ENCODE measurements at places on chromosomes 7 and 10.

- DNase-seq, result no peak
Observed at GRCh38 chr7:158281441-158281840, 306.2 kb downstream of the PTPRN2 start.

DNA sequence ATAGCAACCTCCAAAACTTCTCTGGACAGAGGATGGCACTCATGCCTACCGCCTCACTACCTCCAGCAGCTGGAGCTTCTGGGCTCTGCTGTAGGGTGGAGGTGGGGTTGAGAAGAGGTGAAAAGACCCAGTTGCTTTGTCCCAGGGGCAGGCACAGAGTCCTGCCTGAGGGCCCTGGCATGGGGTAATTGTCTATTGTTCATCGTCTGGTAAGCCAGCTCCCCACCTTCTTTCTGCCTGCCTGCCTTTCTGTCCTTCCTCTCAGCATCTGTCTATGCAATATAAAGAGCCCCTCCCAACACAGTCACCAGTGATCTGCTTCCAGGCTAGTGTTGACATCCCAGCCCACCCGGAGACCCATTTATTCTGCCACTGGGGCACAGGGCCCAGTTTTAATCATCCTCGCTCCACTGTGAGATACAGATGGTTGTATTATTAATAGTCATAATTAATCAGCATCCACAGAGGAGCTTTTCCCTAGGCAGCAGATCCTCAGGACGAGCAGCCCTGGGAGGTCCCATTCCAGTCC is 39.0 kb downstream of the ZMIZ1 start:
- no peak for DNase-seq

DNA sequence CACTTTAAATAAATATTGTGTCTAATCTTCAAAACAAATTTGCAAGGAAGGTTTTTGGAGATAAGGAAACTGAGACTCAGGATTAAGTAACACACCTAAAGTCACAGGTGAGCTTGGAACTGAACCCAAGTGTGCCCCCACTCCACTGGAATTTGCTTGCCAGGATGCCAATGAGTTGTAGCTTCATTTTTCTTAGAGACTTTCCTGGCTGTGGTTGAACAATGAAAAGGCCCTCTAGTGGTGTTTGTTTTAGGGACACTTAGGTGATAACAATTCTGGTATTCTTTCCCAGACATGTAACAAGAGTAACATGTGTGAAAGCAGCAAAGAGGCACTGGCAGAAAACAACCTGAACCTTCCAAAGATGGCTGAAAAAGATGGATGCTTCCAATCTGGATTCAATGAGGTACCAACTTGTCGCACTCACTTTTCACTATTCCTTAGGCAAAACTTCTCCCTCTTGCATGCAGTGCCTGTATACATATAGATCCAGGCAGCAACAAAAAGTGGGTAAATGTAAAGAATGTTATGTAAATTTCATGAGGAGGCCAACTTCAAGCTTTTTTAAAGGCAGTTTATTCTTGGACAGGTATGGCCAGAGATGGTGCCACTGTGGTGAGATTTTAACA is 1.5 kb downstream of the IL6 start:
- peak; percentile 53 for DNase-seq

DNA sequence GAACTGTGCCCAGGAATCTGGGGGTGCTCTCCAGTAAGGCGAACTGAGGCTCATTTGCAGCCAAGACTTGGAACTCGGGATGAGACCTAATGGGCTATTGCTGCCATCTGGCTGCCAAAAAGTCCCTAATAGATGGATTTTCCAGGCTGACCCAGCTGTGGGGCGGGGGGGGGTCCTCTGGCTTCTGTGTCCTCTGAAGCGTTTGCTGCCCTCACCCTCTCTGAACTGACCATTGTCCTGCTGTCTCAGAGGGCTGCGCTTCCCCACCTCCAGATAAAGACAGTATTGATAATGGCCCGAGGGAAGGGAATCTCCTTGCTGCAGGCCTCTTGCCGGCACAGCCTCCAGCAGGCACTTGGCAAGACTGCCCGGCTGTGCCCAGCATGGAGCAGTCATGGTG is 46.6 kb downstream of the CLEC2L start:
- DNase-seq, result no peak

DNA sequence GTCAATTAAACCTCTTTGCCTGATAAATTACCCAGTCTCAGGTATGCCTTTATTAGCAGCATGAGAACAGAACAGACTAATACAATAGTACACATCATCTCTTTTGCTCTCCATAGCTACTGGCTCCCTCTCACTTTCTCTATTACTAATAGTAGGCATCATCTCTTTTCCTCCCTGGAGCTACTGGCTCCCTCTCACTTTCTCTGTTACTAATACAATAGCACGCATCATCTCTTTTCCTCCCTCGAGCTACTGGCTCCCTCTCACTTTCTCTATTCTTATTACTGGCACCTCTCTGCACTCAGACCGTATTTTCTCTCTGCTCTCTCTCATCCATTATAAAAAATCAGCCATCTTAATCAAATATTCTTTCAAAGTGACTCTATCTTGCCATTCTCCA is 37.1 kb downstream of the SLC25A13 start:
- no peak for DNase-seq

- DNase-seq, result no peak
Observed at GRCh38 chr10:107813451-107814162, 649.1 kb upstream of the SORCS1 start.

DNA sequence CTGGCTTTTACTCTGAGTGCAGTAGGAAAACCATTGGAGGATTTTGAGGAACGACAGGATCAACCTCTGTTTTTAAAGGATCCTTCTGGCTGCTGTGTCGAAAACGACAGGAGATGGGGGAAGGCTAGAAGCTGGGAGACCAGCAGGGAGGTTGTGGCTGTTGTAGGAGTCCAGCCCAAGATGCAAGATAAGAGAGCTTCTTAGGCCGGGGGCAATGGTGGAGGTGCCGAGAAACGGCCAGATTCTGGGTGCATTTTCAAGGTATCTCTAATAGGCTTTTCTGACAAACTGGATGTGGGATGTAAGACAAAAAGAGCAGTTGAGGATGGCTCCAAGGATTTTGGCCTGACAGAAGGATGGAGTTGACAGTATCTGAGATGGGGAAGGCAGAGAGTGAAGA is 10.3 kb upstream of the PVRIG start:
- DNase-seq, result no peak

DNA sequence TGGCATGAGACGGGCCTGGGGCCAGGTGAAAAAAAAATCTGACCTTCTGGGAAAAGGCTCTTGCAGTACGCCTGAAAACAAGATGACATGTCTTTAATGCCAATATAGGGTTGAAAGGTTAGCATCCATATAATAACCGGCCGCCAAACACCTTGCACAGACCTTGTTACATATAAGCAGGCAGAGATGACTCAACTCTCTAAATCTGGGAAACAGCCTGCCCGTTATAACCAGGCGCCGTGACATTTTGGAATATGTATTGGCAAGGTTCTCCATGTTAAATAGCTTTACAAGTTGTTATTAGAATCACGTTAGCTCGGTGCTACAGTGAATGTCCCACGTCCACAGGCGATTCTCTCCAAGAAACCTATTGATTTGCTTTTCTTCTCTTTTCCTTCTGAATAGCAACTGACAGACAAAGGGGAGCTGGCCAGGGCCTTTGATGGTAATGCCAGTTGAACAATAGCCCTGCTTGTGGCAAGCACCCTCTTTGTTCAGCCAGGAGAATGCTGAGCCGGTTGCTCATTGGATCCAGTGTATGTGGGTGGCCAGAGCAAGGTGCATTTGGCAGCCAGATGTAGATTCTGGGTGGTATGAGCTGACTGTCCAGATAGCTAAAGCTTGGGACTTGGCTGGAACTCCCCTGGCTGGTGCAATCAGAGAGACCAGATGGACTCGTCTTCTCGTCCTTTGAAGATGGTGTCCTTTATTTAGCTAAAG is 80.1 kb upstream of the AUTS2 start:
- no peak for DNase-seq

GRCh38 chr7:43721193-43721806 is 8.0 kb downstream of the COA1 start:
- peak; percentile 71 for DNase-seq

- DNase-seq, result no peak
Observed at GRCh38 chr7:27151931-27152815, at the start of gene HOXA3. TSS of gene HOXA3 (minus strand) at chr7:27152583. CDS start at chr7:27110640, 41,943 bp downstream.

DNA sequence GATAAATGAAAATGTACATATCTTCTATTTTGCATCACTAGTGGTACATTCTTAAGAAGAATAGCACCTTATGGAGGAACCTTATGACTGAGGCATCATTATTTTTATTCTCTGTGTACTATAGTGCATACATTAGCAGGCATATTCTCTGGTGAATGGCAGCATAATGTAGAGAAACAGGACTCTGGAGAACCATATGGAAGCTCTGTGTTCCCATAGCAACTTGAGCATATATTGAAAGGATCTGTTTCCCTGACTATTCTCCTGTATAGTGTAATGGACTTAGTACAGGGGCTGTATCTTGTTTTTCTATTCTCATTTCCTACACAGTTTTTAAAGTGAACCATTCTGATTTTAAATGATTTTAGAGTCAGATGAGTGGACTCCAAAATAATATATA is 128.4 kb upstream of the SMIM30 start:
- DNase-seq, result no peak

GRCh38 chr10:44591911-44592310 is 207.0 kb upstream of the CXCL12 start:
- DNase-seq, result no peak

- DNase-seq, result no peak
Observed at GRCh38 chr7:119415682-119416081, 857.3 kb upstream of the KCND2 start.

DNA sequence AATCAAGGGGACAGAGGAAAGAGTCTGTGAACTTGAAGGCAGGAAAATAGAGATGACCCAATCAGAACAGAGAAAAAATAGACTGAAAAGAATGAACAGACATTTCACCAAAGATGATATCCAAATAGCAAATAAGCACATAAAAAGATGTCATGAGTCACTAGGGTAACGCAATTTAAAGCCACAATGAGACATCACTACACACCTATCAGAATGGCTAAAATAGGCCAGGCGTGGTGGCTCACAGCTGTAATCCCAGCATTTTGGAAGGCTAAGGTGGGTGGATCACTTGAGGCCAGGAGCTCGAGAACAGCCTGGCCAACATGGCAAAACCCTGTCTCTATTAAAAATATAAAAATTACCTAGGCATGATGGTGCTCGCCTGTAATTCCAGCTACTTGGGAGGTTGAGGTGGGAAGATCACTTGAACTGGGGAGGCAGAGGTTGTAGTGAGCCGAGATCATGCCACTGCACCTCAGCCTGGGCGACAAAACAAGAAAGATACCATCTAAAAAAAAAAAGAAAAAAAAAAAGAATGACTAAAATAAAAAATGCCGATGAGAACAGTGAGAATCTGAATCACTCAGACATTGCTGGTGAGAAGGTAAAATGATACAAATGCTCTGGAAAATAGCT is 100.9 kb downstream of the LHPP start:
- DNase-seq, result no peak

DNA sequence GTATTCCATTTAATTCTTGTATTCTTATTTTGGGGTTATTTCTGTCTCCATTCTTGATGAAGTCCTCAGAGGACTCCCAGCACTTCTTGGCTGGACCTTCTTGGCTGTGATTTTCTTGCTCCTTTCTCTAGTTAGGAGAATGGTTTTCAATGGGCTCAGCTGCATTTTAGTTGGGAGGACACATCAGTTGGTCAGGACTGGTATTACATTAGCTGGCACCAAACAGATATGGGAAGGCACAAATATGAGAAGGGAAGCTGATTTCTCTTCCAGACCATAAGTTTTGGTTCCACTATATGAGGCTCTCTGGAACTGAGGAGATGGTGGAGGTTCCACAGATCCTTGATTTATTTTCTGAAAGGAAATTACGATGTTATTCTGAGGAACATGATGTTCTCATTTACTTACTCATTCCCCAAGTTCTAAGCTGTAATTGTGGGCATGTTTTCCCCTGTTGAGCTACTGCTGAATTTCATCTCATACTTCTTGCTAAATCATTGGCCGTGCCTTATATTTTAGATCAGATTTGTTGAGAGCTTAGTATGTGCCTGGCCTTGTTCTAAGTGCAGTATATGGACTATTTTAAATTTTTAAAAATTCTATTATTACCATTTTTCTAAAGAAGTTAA is 261.0 kb downstream of the THSD7A start:
- no peak for DNase-seq

GRCh38 chr7:41786944-41787343 is 84.1 kb upstream of the INHBA start:
- DNase-seq, result no peak
